Activated naive CD4-positive, alpha-beta T cell treated with anti-CD3 and anti-CD28 coated beads, Interleukin-2, amount 10 ng/mL, durations not matched to agents 5 hours and 36 hours (primary cell): ENCODE measurements at places on chromosomes 11 and 22. TPM values are rescaled to one million over a fixed set of nuclear protein-coding genes. Genes with fewer than 3 reads are reported as not detected.

SHISA8 gene
- total RNA-seq: not detected

PRSS23 gene
- total RNA-seq: 1.1 TPM

MRGPRX4 gene
- not detected for total RNA-seq

FAM227A gene
- not detected for total RNA-seq

SPDYC gene
- total RNA-seq: not detected

RAG2 gene
- total RNA-seq: not detected

CEND1 gene
- total RNA-seq: 0.39 TPM

CD248 gene
- 9.1 TPM for total RNA-seq

ACR gene
- not detected for total RNA-seq

UCP2 gene
- 387 TPM for total RNA-seq

OR8D1 gene
- not detected for total RNA-seq

MEI1 gene
- total RNA-seq: 70.4 TPM

ISX gene
- total RNA-seq: not detected

CCDC188 gene
- total RNA-seq: 0.14 TPM

GAS2 gene
- total RNA-seq: 2.3 TPM

FERMT3 gene
- total RNA-seq: 209 TPM

SLC22A8 gene
- not detected for total RNA-seq

SPTBN2 gene
- total RNA-seq: 0.08 TPM

TSPAN32 gene
- total RNA-seq: 54.7 TPM

OR4S1 gene
- not detected for total RNA-seq

P2RX6 gene
- 0.67 TPM for total RNA-seq

HTR3B gene
- not detected for total RNA-seq

LDHAL6A gene
- total RNA-seq: 0.22 TPM

TEX12 gene
- total RNA-seq: 0.51 TPM

FGF3 gene
- total RNA-seq: not detected

RDX gene
- total RNA-seq: 30.3 TPM

NAA40 gene
- 34.8 TPM for total RNA-seq

KRTAP5-9 gene
- total RNA-seq: not detected

YAP1 gene
- 0.05 TPM for total RNA-seq

HBG2 gene
- not detected for total RNA-seq

C22orf42 gene
- not detected for total RNA-seq

STX3 gene
- 39.3 TPM for total RNA-seq

MS4A6A gene
- total RNA-seq: not detected

MS4A3 gene
- total RNA-seq: not detected

ELF5 gene
- total RNA-seq: not detected

OR52N4 gene
- 1.9 TPM for total RNA-seq

IGF2 gene
- total RNA-seq: not detected

TRIM49 gene
- not detected for total RNA-seq

TCN2 gene
- 0.24 TPM for total RNA-seq

MYOD1 gene
- not detected for total RNA-seq

OR52E8 gene
- total RNA-seq: not detected
